Thymus (tissue), 14 donors: ENCODE measurements at places on chromosomes 7 and 10.

GRCh38 chr7:141251957-141252356 lies 178.1 kb downstream of the TMEM178B start:
- H3K36me3 ChIP-seq = no peaks in the 10 kb centered on the region
- no peaks in the 10 kb centered on the region for H3K27me3 ChIP-seq
- H3K27ac ChIP-seq = no peak overlapping the region

GRCh38 chr7:8254667-8255066 lies 7.3 kb downstream of the ICA1 start:
- DNase-seq = no peak
- H3K36me3 ChIP-seq = no peaks in the 10 kb centered on the region
- no peaks in the 10 kb centered on the region for H3K4me1 ChIP-seq
- H3K27me3 ChIP-seq = no peaks in the 10 kb centered on the region

GRCh38 chr10:533186-533585 lies 156.3 kb downstream of the DIP2C start:
- no peak for DNase-seq
- H3K27me3 ChIP-seq = no peaks in the 10 kb centered on the region
- no peaks in the 10 kb centered on the region for H3K4me1 ChIP-seq
- no peaks in the 10 kb centered on the region for H3K36me3 ChIP-seq
- no peak overlapping the region for H3K4me3 ChIP-seq

- no peaks in the 10 kb centered on the region for H3K36me3 ChIP-seq
- no peak within 1 kb of the TSS for H3K4me3 ChIP-seq
- DNase-seq = no peak
- H3K4me1 ChIP-seq = no peaks in the 10 kb centered on the region
These were observed at the start of gene LRIT1 for GRCh38 chr10:84241185-84241790. LRIT1 (minus strand) TSS chr10:84241546; CDS start chr10:84241439, 107 bp downstream.

DNA sequence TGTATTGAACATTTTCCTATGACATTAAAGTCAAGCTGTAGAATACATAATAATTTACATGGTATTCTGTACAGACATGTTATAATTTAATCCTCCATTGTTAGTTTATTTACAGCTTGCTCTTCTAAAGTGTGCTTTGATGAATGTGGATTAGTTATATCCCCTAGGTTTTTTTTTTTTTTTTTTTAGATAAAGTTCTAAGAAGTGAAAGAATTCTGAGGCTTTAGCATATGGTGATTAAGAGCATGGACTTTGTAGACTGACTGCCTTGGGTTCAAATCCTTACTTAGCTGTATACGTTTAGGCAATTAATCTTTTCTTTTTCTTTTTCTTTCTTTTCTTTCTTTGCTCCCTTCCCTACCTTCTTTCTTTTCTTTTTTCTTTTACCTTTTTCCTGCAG lies 44.9 kb downstream of the MKLN1 start:
- H3K4me3 ChIP-seq = no peak overlapping the region
- H3K4me1 ChIP-seq = peaks cover 6% of the 10 kb centered on the region
- no peaks in the 10 kb centered on the region for H3K27me3 ChIP-seq
- no peaks in the 10 kb centered on the region for H3K36me3 ChIP-seq
- H3K27ac ChIP-seq = no peak overlapping the region

DNA sequence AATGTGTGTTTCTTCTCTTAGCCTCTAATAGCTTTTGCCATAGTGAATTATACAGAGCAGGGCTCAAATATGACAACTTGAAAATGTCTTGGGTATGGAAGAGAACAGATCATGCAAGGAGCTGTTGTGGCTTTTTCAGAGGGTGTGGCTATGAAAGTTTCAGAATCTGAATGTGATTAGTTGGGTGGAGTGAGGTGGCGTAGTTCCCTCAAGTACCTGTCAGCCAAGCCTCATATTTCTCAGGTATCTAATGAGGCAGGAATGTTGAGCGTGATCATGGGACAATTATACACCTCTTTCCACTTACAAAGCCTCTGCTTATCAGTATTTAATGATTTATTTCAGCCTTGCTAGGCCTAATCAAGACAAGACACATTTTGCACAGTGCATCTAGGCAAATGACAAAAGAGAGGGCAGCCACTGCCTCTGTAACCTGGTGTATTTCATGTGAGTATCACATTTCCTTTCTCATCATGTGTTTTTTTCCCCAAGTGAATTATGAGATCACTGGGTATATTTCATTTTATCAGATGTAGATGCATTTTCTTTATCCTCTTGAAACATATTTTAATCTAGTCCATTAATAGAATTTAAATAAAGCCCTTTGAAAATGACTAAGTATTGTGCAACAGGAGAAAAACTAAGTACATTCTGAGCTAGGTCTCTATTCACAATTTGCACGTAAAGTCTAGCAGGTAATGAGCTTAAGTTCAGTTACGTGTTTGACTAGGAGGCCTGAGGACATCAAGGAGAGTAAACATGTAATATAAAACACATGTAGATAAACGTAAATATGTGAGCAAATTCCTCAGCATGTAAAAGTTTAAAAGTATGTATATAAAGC lies 644.4 kb upstream of the IGFBP3 start:
- no peaks in the 10 kb centered on the region for H3K4me1 ChIP-seq
- H3K27ac ChIP-seq = no peak overlapping the region
- no peaks in the 10 kb centered on the region for H3K27me3 ChIP-seq
- no peak overlapping the region for H3K4me3 ChIP-seq
- no peaks in the 10 kb centered on the region for H3K36me3 ChIP-seq
